NCI-H526 treated with DMSO at 0.1 percent for 48 hours (cell line): ENCODE measurements at places on chromosomes 12 and 14.

- DNase-seq, result no peak
Observed at GRCh38 chr12:131365821-131366260, 345.0 kb upstream of the SFSWAP start.

DNA sequence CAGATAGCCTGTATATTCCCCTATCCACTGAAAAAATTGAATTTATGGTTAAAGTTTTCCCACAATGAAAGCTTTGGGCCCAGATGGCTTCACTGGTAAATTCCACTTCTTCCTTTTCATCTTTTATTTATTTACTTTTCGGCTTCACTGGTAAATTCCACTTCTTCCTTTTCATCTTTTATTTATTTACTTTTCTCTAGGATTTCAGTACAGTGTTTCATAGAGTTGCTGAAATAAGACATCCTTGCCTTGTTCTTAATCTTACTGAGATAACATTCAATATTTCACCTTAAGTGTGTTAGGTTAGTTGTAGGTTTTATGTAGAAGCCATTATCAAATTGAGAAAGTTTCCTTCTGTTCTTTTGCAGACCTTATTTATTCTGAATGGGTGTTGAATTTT is 18.9 kb upstream of the KLRG1 start:
- no peak for DNase-seq

- DNase-seq, result peak; percentile 13
Observed at GRCh38 chr14:89973234-89973823, 17.6 kb downstream of the TDP1 start.

- no peak for DNase-seq
Observed at GRCh38 chr12:27747111-27747820, 32.8 kb upstream of the KLHL42 start.
